ENCODE measurements at places on chromosomes 2 and 18.

- DNase-seq, result no peak
Observed at GRCh38 chr2:155372969-155373368, 674.5 kb downstream of the KCNJ3 start.

- no peak for DNase-seq
Observed at GRCh38 chr2:223642506-223642905, 40.3 kb upstream of the SCG2 start.

DNA sequence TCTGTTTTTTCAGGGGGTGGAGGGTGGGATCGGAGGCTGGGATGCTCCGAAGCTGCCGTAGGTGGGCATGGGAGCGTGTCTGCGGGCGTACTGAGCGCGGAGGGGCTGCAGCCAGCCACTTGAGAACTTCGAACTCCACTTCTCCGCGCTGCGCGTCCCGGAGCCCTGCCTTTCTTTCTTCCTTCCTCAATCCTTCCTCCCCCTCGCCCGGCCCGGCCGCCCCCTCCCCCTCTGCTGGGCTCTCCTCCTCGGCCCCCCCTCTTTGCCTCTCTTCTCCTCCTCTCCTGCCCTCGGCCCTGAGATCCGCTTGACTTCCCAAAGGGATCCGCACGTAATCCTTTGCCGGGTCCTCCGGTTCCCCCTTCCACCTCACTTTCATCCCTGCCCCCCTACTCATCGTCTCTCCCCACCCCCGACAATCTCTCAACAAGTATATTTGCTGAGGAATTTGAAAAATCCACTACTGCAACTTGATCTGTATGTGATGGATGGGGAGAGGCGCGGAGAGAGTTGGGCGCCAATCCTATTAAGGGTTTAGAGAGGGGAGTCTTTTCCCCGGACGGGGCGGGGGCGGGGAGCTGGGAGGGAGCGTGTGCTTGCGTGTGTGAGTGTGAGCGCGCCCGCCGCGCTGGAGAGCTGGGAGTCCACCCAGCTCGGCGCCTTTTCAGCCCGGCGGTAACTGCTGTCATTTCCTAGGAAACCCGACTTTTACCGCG lies 1.1 kb downstream of the GLI2 start:
- no peak for DNase-seq

DNA sequence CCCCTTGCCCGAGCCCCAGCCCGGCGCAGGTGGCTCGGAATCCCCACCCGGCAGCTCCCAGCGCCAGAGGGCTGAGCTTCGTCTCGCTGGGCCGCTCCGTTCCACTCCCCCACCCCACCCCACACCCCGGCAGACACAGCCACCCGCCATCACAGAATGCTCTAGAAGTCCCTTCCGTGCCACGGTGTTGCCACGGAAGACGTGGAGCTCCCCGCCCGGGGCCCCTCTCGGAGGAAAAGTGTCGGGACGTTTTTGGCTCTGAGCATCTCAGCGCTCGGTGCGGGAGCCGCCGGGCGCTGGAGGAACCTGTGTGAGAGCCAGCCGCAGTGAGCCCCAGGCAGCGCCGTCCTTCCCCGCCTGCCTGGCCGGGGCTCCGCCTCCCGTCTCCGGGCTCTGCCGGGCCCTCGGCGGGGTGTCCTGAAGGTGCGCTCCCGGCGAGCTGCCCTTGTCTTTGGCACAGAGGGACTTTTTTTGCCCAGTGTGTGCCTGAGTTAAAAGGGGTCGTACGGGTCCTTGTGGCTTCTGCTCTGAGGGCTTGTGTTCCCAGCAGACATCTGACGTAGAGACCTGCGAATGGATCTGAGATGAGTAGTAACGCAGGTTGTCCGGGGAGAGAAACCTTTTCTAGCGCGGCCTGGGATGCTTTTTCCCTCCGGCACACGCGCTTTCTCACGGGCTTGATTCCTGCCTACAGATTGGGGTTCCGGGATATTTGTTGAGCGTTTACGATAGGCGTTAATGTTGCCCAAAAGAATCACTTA lies 1.8 kb downstream of the ZCCHC2 start:
- no peak for DNase-seq

DNA sequence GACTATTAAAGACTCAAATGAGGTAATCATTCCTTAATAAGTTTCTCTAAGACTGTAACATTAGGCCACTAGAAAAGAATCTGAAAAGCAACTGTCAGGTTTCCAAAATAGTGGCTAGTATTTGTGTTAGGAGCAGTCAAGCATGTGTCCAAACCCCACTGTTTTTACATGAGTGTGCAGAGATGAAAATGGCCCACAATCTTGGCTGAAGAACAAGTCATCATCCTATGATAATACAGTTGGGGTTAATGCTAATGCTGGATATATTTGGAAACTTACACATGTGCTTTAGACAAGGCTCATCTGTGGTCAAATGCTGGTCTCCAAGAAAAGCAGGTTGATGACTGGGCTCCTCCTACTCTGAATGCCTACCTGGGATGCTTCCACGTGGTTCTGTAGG lies 73.6 kb downstream of the MAIP1 start:
- DNase-seq, result no peak

GRCh38 chr2:57569396-57569795 lies 477.2 kb upstream of the VRK2 start:
- no peak for DNase-seq

- no peak for DNase-seq
Observed at GRCh38 chr18:25459814-25460213, 107.8 kb upstream of the ZNF521 start.

- no peak for DNase-seq
Observed at GRCh38 chr2:107584577-107584976, 242.1 kb upstream of the RGPD4 start.

DNA sequence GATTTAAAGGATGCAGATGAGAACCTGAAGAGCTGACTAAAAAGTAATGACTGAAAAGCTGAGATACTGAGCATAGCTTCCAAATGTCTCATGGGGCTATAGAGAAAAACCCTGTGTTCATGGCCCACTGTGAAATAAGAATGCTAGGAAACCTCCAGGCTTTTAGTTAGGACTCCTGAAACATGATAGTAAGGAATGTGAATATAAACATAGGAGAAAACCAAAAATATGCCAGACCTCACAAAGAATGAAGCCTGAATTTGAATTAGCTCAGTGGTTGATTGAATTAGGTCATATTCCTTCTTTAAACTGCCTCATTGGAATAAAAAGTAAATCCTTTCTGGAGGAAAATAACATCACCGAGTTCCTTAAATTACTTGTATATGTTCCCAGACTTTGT lies 194.5 kb upstream of the NXPH2 start:
- no peak for DNase-seq

DNA sequence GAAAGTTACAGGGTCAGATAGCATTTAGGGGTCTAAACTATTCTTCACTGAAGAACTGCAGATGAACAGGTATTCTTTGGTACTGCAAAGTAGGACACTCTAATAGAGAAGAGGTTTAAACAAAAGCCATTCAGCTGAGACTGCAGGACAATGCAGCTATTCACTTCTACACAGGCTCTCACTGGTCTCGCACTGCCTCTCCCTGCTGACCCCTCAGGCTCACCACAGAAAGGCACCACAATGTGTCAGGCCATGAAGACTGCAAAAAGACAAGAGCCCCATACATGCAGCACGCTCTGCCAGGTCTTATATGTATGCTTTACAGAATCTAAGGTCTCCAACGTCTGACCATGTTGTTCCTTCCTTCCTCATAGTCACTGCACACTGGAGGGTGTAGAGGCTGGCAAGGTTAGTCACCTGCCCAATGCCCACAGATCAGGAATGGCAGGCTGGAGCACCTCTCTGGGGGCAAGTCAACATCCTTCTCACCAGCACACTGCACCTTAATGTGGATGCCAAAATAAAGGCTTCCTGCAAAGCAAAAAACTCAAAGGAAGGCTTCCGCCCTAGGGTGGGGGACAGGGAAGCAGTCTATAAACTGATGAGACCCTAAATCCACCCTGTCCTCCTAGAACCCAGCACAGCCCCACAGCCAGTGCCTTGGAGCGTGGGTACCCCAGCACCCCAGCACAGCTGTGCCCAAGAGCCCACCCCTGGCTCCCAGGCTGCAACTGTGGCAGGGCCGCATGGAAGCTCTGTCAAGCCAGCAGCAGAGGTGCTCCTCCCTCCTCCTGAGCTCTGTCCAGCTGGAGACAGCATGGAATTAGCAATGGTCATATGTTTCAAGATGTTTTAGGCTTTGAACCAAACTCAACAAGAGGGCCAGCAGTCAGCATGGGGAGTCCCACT lies 10.7 kb upstream of the RNU4ATAC start:
- DNase-seq, result no peak

- no peak for DNase-seq
Observed at GRCh38 chr2:161578998-161579397, 45.2 kb upstream of the SLC4A10 start.

DNA sequence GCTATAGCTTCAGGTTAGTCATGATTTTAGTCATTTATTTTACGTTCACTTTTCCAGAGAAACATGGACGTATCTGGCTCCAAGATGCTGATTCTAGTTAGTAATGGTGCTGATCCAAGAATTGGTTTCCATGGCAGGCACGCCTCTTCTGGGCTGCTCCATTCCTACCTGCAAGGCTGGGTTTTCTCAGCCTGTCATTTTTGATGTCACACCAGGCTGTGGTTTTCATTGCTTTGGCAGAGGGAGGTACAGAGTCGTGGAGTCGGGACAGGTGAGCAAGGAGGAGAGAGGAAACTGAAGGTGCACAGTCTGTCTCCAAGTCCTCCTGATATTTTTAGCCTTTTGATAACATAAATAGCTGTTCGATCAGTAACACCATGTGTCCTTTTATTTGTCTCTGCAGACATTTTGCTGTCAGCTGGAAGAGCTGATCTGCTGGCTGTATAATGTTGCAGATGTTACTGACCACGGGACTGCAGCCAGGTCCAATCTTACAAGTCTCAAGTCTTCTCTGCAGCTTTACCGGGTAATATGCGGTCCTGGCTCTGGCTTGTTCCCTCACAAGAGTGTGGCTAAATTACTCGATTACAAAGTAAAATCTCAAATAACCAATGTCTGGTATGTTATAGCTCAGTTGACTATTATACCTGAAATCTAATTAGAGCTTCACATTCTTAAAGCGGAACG lies 17.8 kb downstream of the CEP68 start:
- DNase-seq, result no peak

DNA sequence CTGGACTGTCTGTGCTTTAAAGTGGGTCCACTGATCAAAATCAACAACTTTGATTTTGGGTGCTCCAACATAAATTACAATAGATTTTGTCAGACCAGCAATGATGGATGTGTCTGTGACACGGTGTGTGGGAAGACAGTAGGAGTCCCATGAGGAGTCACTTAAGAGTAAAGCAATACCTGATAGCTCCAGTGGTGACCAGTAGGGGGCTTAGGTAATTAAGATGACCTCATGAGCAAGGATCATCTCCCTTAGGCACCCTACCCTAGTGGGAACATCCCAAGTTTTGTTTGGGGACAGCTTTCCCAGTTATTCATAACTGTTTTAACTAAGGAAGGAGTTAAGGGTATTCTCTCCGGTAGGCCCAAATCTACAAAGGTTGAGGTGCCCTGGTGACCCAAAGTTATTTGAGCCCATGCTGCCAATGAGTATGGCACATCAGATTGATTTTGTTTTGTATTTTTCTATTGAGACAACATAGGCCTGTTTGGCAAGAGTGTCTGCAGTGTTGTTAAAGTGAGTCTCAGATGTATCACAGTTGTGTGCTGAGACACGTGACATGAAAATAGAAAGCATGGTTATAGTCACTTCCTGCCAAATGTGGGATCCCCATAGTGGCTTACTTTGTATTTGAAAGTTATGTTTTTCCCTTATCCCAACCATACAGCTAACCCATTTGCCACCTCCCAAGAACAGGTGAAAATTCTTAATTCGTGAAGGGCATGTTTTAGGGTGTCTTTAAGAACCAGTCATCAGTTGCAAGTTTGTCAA lies 1337.6 kb upstream of the SLC39A10 start:
- DNase-seq, result no peak
